ENCODE measurements at places on chromosomes 5 and 9.

DNA sequence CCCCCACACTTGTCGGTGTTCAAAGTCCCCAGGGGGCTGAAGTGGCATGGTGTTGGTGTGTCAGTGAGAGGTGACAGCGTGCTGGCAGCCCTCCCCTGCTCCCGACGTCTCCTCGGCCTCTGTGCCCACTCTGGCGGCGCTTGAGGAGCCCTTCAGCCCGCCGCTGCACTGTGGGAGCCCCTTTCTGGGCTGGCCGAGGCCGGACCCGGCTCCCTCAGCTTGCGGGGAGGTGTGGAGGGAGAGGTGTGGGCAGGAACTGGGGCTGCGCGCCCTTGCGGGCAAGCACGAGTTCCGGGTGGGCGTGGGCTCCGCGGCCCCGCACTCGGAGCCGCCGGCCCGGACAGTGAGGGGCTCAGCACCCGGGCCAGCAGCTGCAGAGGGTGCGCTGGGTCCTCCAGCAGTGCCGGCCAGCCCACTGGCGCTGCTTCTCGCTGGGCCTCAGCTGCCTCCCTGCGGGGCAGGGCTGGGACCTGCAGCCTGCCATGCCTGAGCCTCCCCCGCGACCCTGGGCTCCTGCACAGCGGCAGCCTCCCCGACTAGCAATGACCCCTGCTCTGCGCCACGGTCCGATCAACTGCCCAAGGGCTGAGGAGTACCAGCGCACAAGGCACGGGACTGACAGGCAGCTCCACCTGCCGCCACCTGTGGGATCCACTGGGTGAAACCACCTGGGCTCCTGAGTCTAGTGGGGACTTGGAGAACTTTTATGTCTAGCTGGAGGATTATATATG is 224.1 kb upstream of the RIOK2 start:
- no peak for DNase-seq

- DNase-seq = no peak
Measured at GRCh38 chr9:133430244-133430643, 8.1 kb downstream of the ADAMTS13 start.

GRCh38 chr9:76114144-76114543 is 223.7 kb downstream of the PCSK5 start:
- no peak for DNase-seq

DNA sequence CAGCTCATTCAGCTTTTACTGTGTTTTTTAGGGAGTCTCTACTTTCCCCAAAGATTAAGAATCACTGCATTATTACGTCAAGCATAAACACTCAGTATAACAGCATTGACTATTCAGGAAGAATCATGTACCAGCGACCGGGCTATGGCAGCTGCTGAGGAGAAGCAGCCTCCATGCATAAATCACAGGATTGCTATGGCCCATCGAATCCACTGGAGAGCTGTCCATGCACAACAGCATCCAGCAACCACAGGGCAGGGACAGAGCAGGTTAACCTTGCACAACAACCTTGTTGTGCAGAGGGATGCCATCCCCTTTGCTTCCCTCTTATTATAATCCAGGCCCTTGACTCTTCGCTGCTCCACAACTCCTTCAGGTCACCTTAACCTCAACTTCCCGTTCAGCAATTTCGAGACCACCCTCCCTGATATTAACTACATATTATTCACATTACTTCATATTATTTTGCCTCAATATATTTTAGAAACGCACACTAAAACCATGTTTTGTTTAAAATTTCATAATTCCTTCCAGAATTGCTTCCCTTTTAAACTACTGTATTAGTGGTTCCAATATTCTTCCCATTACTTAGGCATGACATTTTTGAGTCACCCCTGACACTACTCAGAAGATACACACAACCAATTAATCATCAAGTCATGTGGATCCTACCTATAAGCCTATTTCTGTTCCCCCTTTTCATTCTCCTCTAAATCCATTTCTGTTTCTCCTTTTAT is 991 bp downstream of the IARS1 start:
- no peak for DNase-seq

GRCh38 chr9:84067821-84068220 is 87.2 kb downstream of the RMI1 start:
- no peak for DNase-seq

DNA sequence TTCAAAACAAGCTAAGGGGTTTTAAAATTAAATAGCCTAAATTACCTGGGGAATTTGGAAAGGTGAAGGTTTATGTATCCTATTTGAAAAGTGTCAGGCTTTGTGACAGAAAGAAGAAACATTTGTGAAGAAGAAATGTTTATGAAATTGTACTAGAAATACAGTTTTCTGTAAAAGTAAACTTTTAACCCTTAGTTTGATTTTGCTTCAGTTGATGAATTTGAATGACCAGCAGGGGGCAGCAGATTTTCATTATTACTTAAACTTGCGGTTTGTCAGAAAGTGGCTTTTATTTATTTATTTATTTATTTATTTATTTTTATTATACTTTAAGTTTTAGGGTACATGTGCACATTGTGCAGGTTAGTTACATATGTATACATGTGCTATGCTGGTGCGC is 58.1 kb downstream of the NNT start:
- DNase-seq = no peak

DNA sequence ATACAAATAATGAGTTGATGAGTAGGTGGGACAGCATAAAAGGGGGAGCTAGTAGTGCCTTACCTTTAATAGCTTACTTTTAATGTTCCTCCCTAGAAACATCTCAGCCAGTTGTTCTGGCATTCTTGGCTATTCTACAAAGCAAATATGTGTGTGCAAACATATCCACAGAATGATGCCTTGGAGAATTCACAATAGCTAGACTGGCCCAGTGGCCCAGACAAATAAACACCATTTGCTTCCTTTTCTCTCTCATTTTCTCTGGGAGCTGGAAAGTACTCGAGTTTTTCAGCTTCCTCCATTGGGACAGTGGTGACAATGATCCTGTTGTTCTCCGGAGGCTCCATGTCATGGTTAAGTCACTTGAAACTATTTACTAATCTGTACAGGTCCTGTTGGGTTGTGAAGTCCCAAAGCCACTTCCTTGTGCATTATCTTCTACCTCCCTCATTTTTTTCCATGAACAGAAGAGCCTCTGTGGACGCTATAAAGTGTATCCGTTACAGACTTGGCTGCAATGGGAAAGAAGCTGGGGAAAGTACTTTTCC is 122.9 kb downstream of the DMAC1 start:
- no peak for DNase-seq

DNA sequence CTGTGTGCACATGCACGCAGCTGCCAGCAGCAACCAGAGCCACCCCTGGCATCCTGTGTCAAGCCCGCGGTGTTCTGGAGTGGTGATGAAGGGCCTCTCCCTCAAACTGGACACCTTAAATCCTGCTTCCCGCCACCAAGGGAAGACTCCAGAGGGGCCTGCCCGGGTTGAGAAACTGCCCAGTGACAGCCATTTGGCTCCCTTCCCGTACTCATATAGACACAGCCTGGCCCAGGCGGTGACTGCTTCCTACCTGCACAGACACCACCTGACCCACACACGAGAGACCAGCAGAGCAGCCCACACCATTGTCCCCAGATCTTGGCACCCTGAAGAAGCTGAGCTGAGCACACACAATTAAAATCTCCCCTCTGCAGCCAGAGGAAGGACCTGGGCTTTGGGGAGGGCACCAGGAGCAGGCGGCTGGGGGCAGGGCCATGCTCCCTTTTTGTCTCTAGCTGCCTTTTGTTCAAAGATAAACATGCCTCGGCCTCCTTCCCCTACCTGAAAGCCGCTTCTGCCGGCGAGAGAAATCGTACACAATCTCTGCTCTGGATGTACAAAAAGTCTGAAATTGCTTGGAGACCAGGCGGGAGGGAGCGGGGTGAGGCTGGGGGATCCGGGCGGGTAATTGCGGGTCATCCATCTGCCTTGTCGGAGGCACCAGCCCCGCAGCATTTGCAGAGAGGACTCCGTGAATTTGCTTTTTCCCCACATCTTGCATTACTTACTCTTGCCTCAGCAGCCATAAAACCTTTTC is 78.4 kb downstream of the TSPAN17 start:
- DNase-seq = no peak

DNA sequence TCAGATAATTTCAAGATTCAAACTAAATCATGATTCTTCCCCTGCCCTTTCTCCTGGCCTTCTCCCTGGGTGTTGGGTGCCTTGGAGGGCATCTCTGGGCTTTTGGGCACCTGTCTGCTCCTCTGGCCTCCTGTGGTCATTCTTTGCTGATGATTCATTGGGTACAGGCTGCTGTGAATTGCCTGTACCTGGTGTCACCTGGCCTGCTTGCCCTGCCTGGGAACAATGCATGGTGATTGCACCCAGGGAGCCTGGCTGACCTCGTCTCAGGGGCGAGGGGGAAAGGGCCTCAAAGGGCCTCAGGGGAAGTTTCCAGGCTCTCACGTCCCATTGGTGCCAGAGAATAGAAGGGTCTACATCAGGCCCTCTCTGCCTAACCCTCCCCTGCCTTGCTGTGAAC is 20.1 kb upstream of the CKMT2 start:
- no peak for DNase-seq

- DNase-seq = no peak
Measured at GRCh38 chr5:180433032-180433422, 61.2 kb upstream of the CNOT6 start.

DNA sequence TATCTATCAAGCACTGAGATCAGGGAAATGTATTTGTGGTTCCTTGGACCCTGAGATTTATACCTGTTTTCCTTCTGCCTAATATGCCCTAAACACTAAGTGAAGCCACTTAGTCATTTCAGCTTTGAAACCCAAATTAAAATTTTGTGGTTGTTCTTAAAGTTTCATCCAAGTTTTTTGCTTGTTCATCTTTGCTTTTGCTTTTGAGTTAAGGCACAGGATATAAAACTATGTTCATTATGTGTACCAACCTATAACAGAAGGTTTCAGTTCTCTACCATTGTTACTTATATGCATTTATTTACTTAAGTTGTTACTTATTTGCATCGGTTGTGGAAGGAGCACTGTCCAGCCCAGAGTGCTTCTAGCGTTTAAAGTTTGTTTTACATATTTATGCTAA is 382.3 kb downstream of the PTPRD start:
- no peak for DNase-seq

DNA sequence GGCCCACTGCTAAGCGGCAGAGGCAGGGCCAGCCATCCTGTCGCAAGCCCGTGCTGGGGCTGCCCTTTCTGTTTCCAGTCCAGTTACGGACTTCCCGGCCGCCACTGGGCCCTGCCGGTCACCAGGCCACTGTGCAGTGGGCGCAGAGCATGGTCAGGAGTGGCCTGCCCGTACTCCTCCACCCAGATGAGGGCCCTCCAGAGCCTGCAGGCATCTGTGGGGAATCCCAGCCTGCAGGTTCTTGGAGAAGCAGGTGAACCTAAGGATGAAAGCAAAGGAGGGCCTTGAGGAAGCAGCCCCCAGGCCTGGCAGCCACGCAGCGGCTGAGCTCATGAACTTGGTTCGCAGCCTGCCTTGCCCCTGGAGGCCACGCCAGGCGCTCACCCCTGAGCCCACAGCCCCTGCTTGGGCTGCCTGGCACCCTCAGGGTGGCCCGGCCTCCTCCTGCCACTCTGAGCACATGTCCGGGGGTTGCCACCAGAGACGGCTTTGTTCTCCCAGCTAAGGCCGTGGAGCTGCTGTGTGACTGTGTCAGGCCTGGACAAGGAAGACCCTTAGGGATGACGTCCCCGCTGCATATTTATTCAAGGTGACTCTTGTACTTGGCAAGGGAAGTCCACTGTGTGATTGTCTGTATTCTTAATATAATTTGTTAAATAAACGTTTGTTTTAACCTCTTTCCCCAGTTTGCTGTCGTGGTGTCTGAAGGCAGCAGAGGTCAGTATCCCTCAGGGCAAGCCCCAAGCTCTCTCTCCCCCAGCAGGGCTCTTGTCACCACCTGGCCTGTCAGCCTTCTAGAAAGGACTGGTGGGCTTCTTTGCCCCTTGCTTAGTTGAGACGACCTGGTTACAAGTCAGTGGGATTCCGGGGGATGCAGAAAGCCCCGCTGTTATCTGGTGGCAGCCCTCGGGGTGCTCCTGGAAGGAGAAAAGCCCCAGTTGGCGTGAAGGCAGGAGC is 107.1 kb upstream of the LMX1B start:
- DNase-seq = peak; percentile 23

GRCh38 chr5:108747774-108748400 is at the start of gene FER:
Gene FER, plus strand, starts transcription at chr5:108747897. Its CDS starts 50,286 bp downstream, at chr5:108798183.
- DNase-seq = no peak

DNA sequence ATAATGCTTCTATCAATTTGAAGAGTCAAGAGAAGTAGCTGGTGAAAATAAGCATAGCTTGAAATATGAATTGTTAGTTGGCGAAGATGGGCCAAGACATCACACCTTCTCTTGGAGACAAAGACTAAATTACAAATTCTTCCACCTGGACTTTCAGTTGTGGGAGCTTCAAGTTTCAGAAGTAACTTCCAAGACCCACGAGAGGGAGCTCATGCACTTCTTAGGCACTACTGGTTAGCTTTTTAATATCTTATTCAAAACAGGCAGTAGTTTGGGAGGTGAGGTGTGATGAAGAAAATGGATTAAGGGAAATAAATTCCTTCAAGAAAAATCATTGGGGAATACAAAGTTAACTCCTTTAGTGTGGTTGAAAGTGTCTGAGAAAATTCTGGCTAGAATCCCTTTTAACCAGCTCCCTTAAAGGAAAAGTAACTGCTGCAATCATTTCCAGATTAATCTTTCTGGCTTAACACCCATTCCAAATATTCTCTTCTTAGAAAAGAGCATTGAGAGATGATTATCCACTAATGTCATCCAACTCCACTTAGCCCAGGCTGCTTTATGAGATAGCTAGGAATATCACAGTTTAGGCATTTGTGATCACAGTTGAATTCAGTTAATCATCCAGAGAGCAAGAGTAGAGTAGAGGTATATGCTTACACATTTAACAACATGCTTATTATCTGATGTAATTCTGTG is 139.5 kb upstream of the DMRTA1 start:
- DNase-seq = no peak

- DNase-seq = peak; percentile 10
Measured at GRCh38 chr9:113807173-113808061, 68.7 kb upstream of the ZNF618 start.

- DNase-seq = no peak
Measured at GRCh38 chr9:94576131-94576530, 17.5 kb downstream of the FBP2 start.

DNA sequence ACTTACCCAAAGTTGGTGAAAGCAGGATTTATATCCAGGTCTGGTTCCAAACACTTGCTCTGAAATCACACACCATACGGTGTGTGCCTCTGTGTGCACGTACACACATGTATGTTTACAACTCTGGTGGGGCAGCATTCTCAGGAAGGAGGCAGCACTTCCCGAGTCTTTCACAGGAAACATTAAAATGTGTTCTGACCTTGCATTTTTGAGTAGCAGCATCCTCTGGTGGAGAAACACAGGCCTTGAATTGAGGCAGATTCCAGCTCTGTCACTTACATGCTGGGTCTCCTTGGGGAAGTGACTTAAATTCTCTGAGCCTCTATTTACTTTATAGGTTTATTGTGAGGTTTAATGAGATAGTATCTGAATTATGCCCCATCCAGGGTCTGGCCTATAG is 126.4 kb downstream of the RGS3 start:
- no peak for DNase-seq

- DNase-seq = no peak
Measured at GRCh38 chr9:72753266-72753893, 199.5 kb downstream of the ALDH1A1 start.

DNA sequence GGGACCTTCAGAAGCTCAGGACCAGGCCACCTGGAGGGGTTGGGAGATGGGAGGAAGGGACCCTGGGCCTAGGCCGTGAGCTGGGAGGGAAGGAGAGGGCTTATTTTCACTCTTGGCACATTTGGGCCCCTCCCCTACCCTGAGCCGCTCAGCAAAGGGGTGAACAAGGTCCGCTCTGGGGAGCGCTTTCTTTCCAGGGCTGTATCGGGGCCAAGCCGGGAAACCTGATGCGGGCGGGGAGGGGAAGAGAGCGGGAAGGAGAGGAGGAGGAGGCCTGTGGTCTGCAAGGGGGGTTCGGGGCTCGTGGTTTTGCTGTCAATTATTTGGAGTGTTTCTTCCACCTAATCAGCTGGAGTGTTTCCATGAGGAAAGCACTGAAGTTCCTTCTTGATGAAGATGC is 62.7 kb upstream of the RXRA start:
- DNase-seq = no peak

All from C1 segment of cervical spinal cord (tissue), 14 donors.